Activated CD4-positive, alpha-beta T cell treated with anti-CD3 and anti-CD28 coated beads, Interleukin-2, amount 50 U/mL, for 1 hour (primary cell): ENCODE measurements at places on chromosomes 5 and 9.
A peak's percentile ranks its signal among the peaks of the same experiment; 100 is the strongest.

- DNase-seq = no peak
Observed at GRCh38 chr5:53429706-53430105, 50.7 kb upstream of the FST start.

DNA sequence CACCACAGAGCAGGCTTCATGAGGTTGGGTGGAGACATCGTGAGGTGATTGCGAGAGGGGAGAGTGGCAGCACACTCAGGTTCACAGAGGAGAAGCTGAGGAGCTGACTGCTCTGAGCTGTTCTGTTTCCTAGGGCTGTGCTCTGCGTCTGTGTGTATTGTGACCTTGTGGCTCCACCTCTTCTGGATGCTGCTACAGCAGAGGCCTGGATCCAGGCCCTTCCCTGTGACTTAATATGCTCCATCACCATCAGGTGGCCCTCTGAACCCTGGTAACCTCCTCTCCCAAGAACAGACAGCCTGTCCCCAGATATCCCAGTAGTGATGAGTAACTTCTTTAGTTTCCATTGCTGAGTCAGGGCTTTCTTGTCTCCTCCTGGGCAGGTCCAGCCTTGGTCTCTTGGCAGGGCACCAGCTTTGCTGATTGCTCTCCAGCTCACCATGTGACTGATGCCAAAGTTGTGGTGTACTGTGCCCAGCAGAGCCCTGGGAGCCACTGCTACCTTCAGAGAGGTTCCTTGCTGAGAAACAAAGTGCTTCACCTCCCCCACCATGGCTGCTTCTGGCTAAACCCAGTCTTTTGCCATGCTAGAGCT is 212.8 kb upstream of the CHD1 start:
- DNase-seq = no peak

GRCh38 chr5:31806561-31806960 is 167.6 kb downstream of the PDZD2 start:
- DNase-seq = no peak

DNA sequence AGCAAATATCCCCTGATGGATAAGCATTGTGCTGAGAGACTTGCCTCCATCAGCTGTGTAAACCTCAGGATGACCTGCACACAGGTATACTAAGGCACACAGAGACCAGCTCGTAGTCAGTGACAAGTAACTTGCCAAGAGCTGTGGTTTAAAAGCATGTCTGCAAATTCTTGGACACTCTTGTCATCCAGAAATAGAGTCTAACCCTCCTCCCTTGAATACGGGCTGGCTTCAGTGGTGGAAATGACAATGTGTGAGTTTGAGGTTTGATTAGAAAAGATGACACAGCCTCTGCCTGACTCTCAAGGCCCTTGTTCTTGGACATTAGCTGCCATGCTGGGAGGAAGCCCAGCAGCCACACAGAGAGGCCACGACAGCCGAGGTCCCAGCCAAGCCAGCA is 114.4 kb downstream of the GADD45G start:
- no peak for DNase-seq

DNA sequence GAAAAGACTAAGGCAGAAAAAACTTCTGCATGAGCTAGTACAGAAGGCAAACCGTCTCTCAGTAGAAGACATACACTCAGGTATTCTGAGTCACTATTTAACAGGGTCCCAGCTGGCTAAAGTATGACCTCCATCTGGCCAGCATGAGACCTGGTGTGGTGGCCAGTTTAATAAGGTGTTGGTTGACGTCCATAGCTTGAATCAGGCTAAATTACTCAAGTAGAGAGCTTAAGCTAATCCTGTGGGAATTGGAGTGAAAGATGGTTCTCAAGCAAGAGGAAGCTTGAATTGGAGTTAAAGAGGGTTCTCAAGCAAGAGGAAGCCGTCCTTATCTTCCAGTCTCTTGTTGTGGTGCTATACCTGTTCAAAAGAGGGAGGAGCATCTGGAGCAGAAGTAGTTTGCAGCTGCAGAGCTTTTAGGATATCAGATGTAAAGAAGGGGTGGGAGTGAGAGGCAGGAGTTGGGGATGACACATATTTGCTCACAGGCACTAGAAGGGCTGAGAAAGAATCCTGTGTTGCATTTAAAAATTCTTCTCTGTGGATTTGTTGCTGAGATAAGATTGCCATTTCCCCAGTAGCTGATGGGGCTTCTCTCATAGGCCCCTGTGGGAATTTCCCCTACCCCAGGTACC is 136.1 kb upstream of the RUSC2 start:
- no peak for DNase-seq

- no peak for DNase-seq
Observed at GRCh38 chr9:13734601-13735000, 455.1 kb upstream of the MPDZ start.

- no peak for DNase-seq
Observed at GRCh38 chr5:156356238-156356637, 29.3 kb downstream of the SGCD start.

DNA sequence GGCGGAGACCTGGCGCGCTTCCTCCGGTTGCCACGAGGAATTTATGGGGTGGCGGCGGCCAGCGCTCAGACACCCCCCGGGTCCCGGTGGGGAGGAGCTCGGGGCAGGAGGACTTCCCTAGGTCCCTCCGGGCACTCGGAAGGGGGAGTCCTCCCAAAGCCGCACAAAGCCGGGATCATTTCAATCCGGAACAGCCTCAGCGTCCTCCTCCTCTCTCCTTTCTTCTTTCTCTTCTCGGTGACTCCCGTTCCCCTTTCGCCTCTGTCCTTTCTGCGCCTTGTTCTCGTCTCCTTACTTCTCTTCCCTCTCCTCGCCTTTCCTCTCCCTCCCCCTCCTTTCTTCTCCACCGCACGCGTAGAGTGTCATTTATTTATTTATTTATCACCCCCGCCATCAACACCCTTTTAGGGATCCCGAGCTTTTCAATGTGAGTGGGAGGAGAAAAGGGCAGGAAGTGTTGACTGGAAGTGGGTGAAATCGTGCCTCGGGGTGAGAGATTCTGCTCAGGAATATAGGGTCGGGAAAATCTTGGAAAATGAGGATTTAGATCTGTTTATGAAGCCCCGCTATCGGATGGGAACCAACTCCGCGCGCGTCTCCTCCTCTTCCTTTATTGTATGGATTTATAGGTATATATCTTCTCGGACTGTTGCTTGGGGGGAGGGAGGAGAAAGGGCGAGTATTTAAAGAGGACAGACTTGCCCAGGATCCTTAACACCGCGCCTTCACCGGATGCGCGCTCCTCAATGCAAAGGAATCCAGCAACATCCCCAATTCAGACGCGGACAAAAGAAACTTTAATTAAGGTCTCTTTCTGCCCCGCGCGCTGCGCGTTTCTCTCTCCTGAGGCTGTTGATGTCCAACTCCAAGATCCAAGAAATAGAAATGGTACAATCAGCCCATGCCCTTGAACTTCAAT is 2.0 kb upstream of the ZNF462 start:
- no peak for DNase-seq

GRCh38 chr5:155768332-155768731 is 558.6 kb upstream of the SGCD start:
- DNase-seq = no peak

DNA sequence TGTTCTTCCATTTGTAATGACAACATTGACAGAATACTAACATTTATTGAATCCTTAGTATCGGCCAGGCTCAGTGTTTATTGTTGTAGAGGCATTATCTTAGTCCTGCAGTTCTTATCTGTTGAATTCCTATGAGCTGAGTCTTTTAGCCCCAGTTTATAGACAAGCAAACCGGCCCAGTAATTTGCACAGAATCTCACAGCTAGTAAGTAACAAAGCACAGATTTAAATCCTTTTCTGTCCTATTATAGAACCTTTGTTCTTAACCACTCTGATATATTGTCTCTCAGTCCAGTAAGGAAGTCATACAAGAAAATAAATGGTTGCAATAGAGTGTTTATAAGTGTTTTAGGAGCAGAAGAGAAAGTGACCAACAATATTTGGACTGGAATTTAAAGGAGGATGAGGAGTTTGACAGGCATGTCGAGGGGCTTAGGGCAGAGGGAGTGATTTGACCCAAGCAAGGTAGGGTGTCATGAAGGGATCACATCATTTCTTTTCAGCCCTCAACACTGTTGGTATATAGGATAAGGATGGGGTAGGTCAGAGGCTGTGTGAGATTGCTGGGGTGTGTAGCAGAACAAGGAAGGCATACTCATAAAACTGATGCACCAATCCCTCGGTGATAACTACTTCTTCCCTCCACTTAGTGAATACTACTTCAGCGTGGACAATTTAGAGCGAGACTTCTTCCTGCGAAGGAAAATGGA is 39.5 kb downstream of the LARP1 start:
- DNase-seq = no peak

DNA sequence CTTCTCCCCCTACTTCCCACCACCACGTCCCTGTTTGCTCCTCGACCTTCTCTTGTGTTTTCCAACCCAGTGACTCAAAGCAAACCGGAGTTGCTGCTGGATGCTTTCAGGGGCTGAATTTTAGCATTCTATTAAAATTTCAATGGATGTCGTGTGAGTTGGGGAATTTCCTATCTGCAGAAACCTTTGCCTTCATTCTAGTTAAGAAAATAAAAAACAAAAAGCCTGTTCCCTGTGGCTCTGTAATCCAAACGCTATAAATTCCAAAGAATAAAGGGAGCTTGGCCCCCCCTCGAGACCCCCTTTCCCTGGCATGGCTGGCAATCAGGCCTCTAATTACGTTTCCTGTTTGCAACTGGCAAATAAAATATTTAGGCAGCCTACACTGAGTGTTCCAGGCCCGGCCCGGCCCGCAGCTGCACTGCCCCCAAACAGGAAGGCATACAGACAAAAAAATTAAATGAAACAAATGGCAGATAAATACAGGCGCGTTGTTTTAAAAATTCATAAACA is 139.4 kb upstream of the PPP1R26 start:
- no peak for DNase-seq

- DNase-seq = no peak
Observed at GRCh38 chr5:67050125-67050524, 146.5 kb downstream of the CD180 start.

- no peak for DNase-seq
Observed at GRCh38 chr9:136268318-136268717, 22.7 kb upstream of the QSOX2 start.

- no peak for DNase-seq
Observed at GRCh38 chr5:147621016-147621415, 111.1 kb upstream of the DPYSL3 start.

DNA sequence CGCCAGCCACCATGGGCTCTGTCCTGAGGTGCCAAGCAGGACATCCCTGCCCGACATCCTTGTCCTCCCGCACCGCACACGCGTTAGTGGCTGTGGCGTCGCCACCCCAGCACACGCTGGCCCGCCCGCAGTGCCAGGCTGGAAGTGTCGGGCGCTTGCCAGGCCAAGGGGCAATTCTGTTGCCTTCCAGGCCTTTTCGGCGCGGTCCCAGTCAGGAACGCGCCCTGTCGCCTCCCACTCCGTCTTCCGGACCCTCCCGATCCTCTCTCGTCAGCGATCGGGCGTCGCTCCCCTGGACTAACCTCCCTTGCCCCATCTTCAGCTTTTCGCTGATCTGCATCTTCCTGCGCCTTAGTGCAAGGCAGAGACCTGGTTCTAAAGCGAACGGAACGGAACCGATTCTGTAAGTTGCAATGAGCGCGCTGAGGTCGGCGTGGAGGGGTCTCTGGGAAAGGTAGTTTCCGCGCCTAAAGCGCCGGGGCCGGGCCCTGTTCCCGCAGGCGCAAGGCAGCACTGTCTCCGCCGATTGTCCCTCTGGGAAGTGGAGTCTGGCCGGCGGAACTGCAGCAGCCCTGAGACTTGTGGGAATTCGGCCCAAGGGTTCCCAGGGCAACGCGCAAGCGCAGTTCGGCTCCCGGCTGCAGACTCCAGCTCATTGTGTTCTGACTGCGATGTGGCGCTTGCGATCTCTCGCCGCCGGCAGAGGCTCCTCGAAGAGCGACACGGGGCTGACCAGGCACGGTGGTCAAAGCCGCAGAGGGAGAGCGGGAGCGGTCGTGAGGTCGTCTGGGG is at the start of gene ZNF454:
TSS of gene ZNF454 (plus strand) at position 630 of the 792 bp plus-strand sequence. CDS start 1,594 bp downstream, outside the sequence.
- DNase-seq = no peak

- no peak for DNase-seq
Observed at GRCh38 chr5:133409210-133409674, 203.1 kb downstream of the FSTL4 start.

DNA sequence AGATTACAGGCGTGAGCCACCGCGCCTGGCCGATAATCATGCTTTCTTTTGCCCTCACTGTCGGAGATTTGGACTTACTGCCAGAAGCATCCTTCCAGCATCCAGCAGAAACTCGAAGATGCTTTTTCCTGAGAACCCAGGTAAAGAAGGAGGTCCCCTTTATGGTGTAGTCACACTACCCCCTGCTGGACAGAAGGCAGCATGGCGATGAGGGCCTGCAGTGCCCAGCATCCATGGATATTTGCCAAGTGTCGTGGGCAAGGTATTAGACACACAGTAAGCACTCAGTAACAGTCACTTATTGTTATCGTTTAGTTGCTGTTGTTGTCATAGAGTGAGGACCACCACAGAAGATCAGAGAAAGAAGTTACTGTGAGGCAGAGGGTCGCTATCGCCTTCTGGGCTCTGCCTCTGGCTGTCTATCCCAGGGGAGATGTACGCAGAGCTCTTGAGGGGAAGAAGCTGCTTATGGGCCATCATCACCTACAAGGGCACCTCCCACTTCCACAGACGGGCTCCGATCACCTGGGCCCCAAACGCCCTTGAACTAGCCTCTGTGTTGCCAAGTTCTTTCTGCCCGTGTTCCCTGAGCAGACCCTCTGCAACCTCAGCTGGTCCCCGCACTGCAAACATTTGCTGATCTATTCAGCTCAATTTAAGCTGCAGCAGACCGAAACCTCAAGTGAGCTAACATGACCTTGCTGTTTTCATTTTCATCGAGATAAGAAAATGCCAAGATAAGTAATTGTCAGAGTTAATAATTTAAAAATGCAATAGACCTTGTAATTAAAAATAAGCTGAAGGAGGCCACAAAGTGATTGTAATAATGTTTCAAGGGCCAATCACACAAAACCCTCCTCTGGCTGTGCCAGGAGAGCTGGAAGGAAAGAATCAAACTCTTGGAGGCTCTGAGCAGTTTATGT is 23.9 kb downstream of the C5orf15 start:
- DNase-seq = peak; percentile 22

- DNase-seq = no peak
Observed at GRCh38 chr9:29966247-29966646, 2393.0 kb upstream of the C9orf72 start.

DNA sequence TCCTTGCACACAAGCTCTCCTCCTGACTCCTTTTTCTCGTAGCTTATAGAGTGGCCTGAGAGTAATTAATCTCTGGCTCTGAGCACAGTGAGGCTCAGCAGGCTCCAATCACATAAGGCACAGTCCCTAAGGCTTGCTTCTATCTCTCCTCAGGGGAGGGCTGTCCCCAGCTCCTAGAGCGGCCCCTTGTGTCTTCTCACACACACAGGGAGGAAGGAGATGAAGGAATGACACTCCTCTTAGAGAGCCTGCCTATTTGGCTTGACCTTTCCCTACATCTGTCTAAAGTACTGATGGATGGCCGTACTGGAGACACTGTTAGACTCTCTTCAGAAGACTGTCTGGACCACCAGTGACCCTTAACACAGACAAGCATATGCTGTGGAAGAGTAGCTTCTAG is 12.9 kb downstream of the TAS2R1 start:
- DNase-seq = no peak

GRCh38 chr5:95822542-95823181 is at the start of gene GLRX:
GLRX (minus strand) TSS chr5:95822726; CDS start chr5:95822662, 64 bp downstream.
- DNase-seq = peak; percentile 44
